Pancreas (tissue), 10 donors: ENCODE measurements at places on chromosomes 11 and 22. TPM values are rescaled to one million over a fixed set of nuclear protein-coding genes. Genes with fewer than 3 reads are reported as not detected.
A peak's percentile ranks its signal among the peaks of the same experiment; 100 is the strongest.

DNA sequence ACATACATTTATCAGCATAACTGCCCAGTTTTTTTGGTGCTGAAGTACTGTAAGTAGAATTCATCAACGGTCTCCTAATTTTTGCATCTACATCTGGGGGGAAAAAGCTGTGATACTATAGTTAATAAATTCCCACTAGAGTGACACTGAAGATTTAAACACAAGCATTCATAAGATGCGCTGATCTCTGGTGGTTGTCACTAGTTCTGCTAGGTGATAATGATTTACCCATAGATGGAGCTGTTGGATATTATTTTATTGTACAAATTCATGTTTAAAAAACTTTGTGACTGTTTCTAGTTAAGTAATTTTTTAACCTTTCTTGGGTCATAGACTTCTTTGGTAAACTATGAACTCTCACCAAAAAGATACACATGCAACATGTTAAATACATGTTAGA is 106.6 kb downstream of the EMSY start:
- no peak for DNase-seq
- no peak overlapping the region for H3K4me3 ChIP-seq
- no peak overlapping the region for H3K27ac ChIP-seq
- H3K36me3 ChIP-seq = peaks cover 10% of the 10 kb centered on the region
- no peaks in the 10 kb centered on the region for H3K4me1 ChIP-seq

The SCN3B gene
- polyA plus RNA-seq = 0.87 TPM

DNA sequence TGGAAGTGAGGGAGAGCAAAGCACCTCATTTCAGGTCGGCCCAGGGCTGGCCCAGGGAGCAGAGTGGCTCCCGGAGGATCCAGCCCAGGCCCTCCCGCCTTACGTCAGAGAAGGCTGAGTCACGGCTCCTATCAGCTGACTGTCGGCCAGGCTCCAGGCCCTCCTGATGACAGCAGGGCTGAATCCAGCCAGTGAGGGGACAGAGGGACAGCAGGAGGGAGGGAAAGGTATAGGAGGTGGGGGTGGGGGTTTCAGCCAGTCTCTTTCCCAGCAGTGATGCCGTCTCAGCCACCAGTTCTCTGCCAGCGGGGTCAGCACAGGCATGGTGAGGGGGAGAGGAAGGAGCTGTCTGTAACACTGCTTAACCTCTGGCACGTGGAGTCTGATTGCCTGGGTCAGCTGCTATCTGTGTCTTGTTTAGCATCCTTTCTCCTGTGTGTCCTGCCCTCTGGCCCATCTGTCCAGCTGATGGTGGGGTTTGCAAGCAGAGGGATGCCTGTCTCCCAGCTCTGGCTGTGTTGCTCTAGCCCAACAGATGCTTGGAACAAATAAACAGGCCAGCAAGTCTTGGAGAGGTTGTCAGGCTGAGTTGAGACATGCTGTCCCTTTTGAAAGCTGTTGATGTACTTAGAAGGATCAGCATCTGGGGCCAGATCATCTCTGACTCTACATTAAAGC is 74.0 kb downstream of the ADAMTS15 start:
- no peaks in the 10 kb centered on the region for H3K27me3 ChIP-seq
- H3K27ac ChIP-seq = no peak overlapping the region
- peaks cover 5% of the 10 kb centered on the region for H3K4me1 ChIP-seq
- no peak overlapping the region for H3K4me3 ChIP-seq

The C22orf42 gene
- polyA plus RNA-seq = 1.4 TPM

GRCh38 chr11:73293356-73293936 is 14.6 kb upstream of the ARHGEF17 start:
- H3K4me3 ChIP-seq = no peak overlapping the region
- no peaks in the 10 kb centered on the region for H3K4me1 ChIP-seq
- DNase-seq = no peak
- H3K27ac ChIP-seq = no peak overlapping the region
- no peaks in the 10 kb centered on the region for H3K27me3 ChIP-seq
- H3K36me3 ChIP-seq = no peaks in the 10 kb centered on the region

DNA sequence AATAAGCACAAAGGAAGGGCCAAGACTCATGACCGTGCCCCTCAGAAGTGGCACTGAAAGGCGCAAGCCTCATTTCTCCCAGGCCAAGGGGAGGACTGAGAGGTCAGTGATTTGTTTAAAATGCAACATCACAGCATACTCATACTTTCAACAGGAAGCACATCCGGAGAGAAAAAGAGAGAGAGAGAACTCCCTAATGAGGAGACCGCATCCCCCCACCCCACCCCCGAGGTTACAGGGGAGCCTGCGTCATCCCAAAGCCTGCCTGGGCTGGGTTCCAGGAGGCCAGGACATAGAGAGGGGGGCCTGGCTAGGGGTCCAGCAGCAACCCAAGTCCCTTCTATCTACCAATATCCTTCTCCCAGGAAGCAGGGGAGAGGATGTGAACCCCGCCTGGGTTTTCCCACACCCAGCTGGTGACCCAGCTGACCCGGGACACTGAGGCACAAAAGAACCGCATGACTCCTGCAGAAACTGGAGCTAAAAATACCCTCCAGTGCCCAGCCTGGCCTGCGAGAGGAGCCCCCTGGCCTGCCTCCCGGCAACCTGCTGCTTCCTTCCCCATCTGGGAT is 3.8 kb downstream of the CSNK1E start:
- H3K27ac ChIP-seq = peak overlapping the region; percentile 23
- no peaks in the 10 kb centered on the region for H3K27me3 ChIP-seq
- peaks cover 14% of the 10 kb centered on the region for H3K4me1 ChIP-seq
- no peak overlapping the region for H3K4me3 ChIP-seq

DNA sequence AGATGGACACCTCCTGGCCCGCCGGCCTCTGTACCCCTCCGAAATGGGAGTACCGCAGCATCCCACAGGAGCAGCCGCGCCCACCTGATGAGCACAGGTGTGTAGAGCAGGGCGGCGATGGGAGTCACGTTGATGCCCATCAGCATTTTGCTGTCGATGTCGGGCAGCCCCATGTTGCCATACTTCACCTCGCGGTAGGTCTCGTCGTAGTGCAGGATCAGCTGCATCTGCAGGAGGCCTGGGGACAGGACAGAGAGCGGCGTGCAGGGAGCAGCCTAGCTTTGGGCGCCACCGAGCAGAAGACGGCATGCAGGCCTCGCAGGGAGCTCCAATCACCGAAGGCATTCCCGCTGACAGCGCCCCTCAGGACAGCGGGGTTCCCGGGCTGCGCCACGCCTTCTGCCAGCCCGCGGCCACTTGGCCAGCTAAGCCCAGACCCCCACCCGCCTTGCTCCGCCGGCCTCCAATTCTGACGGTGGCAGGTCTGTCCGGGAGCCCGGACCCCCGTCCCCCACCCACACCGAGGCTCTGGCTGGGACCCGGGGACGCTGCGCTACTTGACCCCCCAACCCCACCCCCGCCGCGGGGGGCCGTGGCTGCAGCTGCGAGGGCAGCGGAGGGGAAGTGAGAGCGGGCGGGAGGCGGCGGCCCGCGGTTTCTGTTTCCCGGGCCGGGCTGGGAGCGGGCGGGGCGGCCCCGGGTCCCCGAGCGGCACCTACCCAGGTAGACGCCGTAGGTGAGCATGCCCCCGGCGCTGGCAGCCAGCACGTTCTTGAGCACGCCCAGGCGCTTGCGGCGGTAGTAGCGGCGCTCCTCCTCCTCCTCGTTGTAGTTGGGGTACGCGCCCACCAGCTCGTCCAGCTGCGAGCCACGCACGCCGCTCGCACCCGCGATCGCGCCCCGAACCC is 705 bp downstream of the UNC93B1 start:
- no peaks in the 10 kb centered on the region for H3K36me3 ChIP-seq
- H3K4me3 ChIP-seq = peak overlapping the region; percentile 77
- H3K27ac ChIP-seq = peak overlapping the region; percentile 55
- H3K4me1 ChIP-seq = peaks cover 2% of the 10 kb centered on the region
- H3K27me3 ChIP-seq = no peaks in the 10 kb centered on the region

The KRTAP5-7 gene
- polyA plus RNA-seq = not detected

GRCh38 chr11:70508231-70508480 is 109.8 kb downstream of the CTTN start:
- H3K27me3 ChIP-seq = no peaks in the 10 kb centered on the region
- H3K36me3 ChIP-seq = no peaks in the 10 kb centered on the region
- no peak overlapping the region for H3K4me3 ChIP-seq
- no peaks in the 10 kb centered on the region for H3K4me1 ChIP-seq
- peak; percentile 35 for DNase-seq
- H3K27ac ChIP-seq = no peak overlapping the region

The SPON1 gene
- 0.85 TPM for polyA plus RNA-seq

GRCh38 chr11:130180491-130180890 is 20.9 kb downstream of the ST14 start:
- no peak for DNase-seq
- H3K4me1 ChIP-seq = peaks cover 48% of the 10 kb centered on the region
- no peaks in the 10 kb centered on the region for H3K27me3 ChIP-seq
- peak overlapping the region; percentile 82 for H3K27ac ChIP-seq
- no peaks in the 10 kb centered on the region for H3K36me3 ChIP-seq
- H3K4me3 ChIP-seq = no peak overlapping the region

DNA sequence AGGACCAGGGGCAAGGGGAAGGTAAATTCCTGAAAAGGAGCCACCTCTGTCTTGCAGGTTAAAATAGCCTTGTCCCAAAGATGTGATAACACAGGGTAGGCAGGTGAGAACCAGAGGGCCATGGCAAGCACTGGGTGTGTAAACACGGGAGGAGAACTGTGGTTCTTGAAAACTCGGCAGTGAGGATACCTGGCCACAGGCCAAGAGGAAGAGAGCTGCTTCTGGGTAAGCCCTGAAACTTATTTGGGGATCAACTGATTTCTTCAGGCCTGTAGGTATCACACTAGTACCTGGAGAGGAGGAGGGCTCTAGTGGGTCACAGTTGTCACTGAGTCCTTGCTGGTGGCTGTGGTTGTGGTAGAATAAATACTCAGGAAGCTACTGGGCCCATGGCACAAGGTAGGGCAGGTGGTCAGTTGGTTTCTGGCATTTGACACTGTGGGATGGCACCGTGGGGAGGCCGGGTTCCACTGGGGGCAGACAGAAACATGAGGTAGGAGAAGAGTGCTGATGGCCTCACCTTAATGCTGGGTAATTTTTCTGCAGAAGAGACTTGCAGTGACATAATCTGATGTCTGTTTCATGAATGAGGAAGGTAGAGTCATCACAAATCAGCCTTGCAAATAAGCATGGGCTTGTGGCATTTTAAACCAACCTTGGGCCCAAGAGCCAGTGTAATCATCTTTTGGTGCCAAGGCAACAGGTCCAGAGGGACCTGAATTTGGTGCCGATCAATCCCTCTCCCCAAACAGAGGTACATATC is 22.0 kb downstream of the AMPD3 start:
- H3K27ac ChIP-seq = no peak overlapping the region
- H3K4me1 ChIP-seq = no peaks in the 10 kb centered on the region
- no peaks in the 10 kb centered on the region for H3K36me3 ChIP-seq
- H3K27me3 ChIP-seq = no peaks in the 10 kb centered on the region

The HORMAD2 gene
- not detected for polyA plus RNA-seq

- H3K36me3 ChIP-seq = no peaks in the 10 kb centered on the region
- no peak overlapping the region for H3K27ac ChIP-seq
- no peak for DNase-seq
- H3K4me3 ChIP-seq = no peak overlapping the region
These were observed 479.8 kb downstream of the OPCML start for GRCh38 chr11:133052537-133052936.

- H3K36me3 ChIP-seq = no peaks in the 10 kb centered on the region
- no peak overlapping the region for H3K27ac ChIP-seq
- H3K27me3 ChIP-seq = no peaks in the 10 kb centered on the region
- H3K4me1 ChIP-seq = no peaks in the 10 kb centered on the region
- DNase-seq = no peak
These were observed 1318.9 kb downstream of the LRRC4C start for GRCh38 chr11:40140560-40140959.

DNA sequence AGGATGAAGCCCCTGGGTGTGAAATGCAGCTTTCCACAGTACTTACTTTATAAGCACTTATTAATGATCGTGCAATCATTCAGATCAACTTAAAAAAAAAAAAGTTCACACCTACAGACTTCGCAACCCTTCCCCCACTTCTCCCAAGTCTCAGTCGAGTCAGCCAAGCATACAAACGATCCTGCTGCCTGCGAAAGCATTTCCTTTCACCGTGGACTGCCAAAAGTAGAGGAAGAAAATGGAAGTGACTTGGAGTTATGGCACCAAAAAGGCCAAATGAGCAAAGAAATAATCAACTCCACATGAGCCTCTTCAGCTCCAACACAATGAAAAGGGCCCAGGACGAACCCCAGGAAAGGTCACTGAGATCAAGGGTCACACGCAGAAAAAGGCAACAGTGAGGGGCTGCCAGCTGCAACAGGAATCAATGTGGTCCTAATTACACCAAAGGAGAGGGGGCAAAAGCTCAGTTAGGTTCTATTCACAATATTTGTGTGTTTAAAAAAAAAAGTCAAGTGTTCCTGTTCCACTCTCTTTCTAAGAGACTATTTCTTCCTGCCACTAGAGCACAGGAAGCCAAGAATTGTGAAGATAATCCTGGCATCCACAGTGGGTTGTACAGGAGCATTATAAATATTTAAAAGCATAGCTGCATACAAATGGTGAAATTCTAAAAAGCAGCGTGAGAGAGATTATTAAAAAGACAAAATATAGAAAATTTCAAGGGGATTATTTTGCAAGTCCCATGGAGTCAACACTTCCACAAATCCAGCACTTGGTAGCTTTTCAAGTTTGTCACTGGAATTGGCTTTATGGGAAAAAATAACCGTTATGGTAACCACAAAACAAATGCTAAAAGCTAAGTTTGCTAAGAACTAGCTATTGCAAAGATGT is 28.4 kb downstream of the CDON start:
- no peaks in the 10 kb centered on the region for H3K36me3 ChIP-seq
- H3K27ac ChIP-seq = no peak overlapping the region
- no peaks in the 10 kb centered on the region for H3K27me3 ChIP-seq

The GGTLC3 gene
- not detected for polyA plus RNA-seq

GRCh38 chr11:98834776-98835175 is 186.0 kb upstream of the CNTN5 start:
- DNase-seq = no peak
- no peak overlapping the region for H3K27ac ChIP-seq
- H3K27me3 ChIP-seq = no peaks in the 10 kb centered on the region
- H3K4me3 ChIP-seq = no peak overlapping the region
- H3K36me3 ChIP-seq = no peaks in the 10 kb centered on the region
- H3K4me1 ChIP-seq = no peaks in the 10 kb centered on the region

GRCh38 chr11:26896719-26897118 is 97.2 kb upstream of the FIBIN start:
- no peak overlapping the region for H3K4me3 ChIP-seq
- no peaks in the 10 kb centered on the region for H3K4me1 ChIP-seq
- no peak overlapping the region for H3K27ac ChIP-seq
- H3K27me3 ChIP-seq = no peaks in the 10 kb centered on the region

The ALKBH3 gene
- polyA plus RNA-seq = 22.5 TPM

DNA sequence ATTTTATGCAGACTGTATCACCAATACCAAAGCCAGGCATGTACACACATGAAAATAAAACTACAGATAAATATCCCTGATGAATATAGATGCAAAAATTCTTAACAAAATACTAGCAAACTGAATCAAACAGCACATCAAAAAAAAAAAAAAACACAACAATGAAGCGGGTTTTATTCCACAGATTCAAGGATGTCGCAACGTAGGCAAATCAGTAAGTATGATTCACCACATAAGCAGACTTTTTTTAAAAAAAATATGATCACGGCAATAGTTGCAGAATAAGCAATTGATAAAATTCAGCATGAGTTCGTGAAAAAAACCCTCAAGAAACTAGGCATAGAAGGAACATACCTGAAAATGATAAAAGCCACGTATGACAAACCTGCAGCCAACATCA is 21.3 kb downstream of the OR51F1 start:
- H3K36me3 ChIP-seq = no peaks in the 10 kb centered on the region
- H3K27ac ChIP-seq = no peak overlapping the region
- no peak overlapping the region for H3K4me3 ChIP-seq
- no peaks in the 10 kb centered on the region for H3K27me3 ChIP-seq
- DNase-seq = no peak
- H3K4me1 ChIP-seq = no peaks in the 10 kb centered on the region
